ENCODE measurements at places on chromosomes 11 and 22.

DNA sequence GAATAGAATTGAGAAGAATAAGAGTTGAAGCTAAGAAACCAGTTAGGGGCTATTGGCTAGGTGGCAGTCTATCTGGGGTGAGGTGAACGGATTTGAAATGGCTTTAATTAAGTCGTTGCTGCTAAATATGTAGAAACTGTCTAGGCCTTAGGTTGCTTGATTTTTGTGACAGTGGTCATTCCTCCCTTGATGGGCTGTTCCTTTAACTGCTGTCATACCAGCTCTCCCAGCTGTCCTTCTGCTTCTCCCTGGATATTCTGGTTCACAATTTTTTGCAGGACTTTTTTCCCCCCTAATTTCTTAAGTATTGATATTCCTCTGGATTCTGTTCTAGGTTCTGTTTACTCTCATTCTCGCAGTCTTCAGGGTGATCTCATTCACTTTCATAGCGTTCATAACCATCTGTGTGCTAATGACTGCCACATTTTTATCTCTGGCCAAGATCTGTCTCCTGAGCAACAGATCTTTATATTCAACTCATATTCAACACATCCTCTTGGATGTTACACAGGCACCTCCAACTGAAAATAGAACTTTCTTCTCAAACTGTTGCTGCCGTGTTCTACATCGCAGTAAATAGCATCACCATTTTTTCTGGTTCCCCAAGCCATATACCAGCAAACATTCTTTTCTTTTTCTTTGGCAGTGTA is 134.1 kb downstream of the UVRAG start:
- DNase-seq, result no peak

DNA sequence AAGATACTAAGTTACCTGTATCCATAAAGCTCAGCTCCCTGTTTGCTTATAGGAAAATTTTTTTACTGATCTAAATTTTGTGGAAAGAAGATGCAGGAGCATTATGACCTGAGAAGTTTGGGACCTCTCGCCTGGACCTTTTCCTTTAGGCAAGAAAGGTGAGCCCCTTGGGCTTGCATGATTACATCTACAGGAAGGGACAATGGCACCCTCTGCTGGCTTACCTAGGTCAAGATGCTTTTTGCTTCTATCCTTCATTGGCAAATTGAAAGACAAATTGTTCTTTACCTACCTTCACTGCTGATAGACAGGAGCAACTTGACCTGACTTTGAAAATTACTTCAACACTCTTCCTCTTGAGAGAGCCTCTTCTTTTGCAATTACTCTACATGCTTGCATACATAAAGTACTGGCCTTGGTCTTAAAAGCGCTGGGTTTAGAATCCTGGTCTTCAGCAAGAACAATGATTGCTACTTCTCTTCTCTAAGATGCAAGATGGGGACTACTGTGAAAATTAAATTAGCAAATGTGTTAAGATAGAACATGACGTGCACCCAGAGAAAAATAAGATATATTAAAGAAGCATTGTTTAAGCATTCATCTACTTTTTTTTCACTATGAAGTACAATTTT is 147.2 kb downstream of the TRPC6 start:
- no peak for DNase-seq

- DNase-seq, result no peak
Measured at GRCh38 chr11:1778141-1778911, 14.6 kb upstream of the CTSD start.

- no peak for DNase-seq
Measured at GRCh38 chr11:24687531-24688147, 190.8 kb downstream of the LUZP2 start.

Measured in activated T-cell treated with anti-CD3 and anti-CD28 coated beads for 1 hour (primary cell).